ENCODE measurements at places on chromosomes 1 and 21. TPM values are rescaled to one million over a fixed set of nuclear protein-coding genes. Genes with fewer than 3 reads are reported as not detected.

- peak overlapping the region; percentile 66 for H3K27ac ChIP-seq
- DNase-seq = peak; percentile 83
- H3K27me3 ChIP-seq = no peaks in the 10 kb centered on the region
- H3K4me1 ChIP-seq = peaks cover 10% of the 10 kb centered on the region
- H3K36me3 ChIP-seq = no peaks in the 10 kb centered on the region
Observed at GRCh38 chr1:201450721-201451291, 18.2 kb downstream of the PHLDA3 start.

DNA sequence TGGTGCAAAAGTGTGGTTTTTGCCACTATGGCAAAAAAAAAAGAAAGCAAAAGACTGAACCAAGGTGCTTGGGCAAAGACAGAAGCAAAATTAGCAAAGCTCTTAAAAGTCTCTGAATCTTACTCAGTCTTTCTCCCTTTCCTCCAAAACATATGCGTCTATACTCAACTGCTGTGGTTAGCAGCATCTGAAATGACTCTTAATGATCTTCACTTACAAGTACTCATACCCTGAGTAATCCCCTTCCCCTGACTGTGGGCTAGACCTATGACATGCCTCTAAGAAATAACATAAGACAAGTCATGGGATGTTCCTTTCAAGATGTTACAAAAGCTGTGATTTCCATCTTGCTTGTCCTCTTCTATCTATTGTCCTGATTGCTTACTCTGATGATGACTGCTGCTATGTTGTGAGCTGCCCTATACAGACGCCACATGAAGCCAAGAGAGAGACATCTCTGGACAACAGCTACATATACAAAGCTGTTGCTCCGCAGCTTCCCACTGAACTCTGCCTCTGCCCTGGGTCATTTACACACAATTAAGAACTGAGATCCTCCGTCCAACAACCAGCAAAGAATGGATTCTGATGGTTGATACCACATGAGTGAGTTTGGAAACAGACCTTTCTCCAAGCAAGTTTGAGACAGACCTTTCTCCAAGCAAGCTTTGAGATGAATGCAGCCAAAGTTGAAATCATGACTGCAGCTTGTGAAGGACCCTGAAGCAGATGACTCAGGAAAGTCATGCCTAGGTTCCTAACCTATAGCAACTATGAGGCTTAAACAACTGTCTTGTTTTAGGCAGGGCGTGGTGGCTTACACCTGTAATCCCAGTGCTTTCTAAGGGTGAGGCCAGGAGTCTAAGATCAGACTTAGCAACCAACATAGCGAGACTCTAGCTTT is 55.2 kb downstream of the PUM1 start:
- no peak for DNase-seq
- H3K27ac ChIP-seq = no peak overlapping the region
- no peaks in the 10 kb centered on the region for H3K27me3 ChIP-seq

DNA sequence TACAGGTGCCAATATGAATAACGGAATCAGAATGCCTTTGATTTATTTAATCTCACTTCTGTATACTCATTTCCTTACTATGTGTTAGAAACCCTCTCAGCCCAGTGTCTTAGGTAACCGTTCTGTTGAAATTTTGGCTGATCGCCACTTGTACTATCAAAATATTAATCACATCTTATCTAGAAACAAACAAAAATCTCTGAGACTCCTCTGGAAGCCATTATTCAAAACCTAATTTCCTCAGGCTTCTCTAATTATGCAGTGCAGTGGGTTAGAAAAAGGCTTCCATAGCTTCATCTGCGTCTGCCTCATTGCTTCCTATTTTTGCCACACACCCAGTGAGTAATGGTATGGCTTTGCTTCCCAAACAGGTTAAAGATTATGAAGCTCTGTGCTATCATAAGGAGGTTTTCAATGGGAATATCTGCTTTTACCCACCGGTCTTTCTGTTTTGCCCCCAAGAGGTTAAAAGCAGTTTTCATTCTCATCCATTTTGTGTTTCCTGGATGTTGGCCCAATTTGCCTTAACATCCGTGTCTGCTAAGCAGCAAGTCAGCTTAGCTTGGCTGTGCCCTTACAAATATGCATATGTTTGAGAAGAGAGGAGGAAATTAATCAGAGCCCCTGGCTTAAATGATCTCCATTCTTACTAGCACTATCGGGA is 129.6 kb downstream of the RYR2 start:
- H3K27ac ChIP-seq = no peak overlapping the region
- H3K36me3 ChIP-seq = no peaks in the 10 kb centered on the region
- no peaks in the 10 kb centered on the region for H3K4me1 ChIP-seq
- no peaks in the 10 kb centered on the region for H3K27me3 ChIP-seq
- DNase-seq = no peak
- no peak overlapping the region for H3K4me3 ChIP-seq

DNA sequence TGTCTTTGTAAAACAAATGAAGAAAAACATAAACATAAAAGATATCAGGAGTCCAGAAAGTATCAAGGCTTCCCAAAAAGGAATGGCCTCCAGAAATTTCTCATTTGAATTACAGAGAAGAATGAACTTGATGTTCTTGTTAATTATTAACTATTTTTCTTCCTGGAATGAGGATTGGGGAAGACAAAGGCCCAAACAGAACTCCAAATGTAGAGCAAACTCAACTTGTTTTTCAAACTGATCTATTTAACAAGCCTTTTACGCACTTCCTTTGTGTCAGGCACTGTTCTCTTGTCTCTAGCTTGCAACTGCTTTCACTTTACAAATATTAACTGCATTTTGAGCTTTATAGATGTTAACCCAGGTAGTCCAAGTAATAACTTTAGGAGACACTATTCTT is 45.5 kb downstream of the LAMC2 start:
- H3K27ac ChIP-seq = no peak overlapping the region
- H3K4me1 ChIP-seq = no peaks in the 10 kb centered on the region
- H3K36me3 ChIP-seq = no peaks in the 10 kb centered on the region
- no peak overlapping the region for H3K4me3 ChIP-seq

DNA sequence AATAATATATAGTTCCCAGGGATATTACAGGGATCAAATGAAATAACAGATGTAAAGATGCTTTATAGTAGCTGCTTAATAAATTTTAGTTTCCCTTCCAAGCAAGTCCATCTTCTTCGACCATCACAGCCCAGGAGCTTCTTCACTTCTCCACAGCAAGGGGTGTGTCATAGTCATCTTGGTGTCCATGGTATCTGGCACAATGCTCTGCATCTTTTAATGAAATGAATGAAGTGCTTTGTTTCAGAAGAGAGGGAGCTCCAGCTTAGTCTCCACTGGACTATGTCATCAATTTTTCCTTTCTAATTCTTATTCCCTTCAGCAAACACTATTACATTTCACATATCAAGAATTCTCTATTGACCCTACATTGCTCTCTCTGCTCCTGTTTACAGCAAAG is 4.9 kb upstream of the MACF1 start:
- H3K27ac ChIP-seq = no peak overlapping the region
- no peak for DNase-seq
- no peaks in the 10 kb centered on the region for H3K27me3 ChIP-seq
- H3K4me1 ChIP-seq = peaks cover 11% of the 10 kb centered on the region
- no peak overlapping the region for H3K4me3 ChIP-seq
- no peaks in the 10 kb centered on the region for H3K36me3 ChIP-seq

DNA sequence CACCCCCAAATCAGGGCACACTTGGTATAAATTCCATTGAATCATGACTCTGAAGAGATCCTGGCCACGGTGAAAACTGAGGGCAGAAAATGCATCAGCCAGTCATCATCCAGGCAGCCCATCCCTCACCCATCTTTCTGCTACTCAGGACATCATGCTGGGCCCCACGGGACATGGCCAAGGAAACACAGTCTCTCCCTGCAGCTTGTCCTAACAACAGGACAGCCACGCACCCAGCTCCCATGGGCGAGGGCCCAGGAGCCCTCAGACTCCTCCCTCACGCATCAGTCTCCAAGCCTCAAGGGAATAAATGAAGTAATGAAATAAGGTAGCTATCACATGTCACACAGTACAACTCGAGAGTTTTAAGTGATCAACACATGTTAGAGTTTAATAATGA is 37.8 kb downstream of the ELK4 start:
- no peaks in the 10 kb centered on the region for H3K27me3 ChIP-seq
- H3K36me3 ChIP-seq = no peaks in the 10 kb centered on the region
- H3K4me3 ChIP-seq = no peak overlapping the region
- no peak overlapping the region for H3K27ac ChIP-seq
- no peaks in the 10 kb centered on the region for H3K4me1 ChIP-seq
- DNase-seq = no peak

GRCh38 chr1:156905651-156906050 is 12.1 kb downstream of the PEAR1 start:
- no peaks in the 10 kb centered on the region for H3K27me3 ChIP-seq
- no peak overlapping the region for H3K4me3 ChIP-seq
- DNase-seq = no peak
- no peak overlapping the region for H3K27ac ChIP-seq

- no peaks in the 10 kb centered on the region for H3K4me1 ChIP-seq
- no peaks in the 10 kb centered on the region for H3K27me3 ChIP-seq
- no peak for DNase-seq
- no peaks in the 10 kb centered on the region for H3K36me3 ChIP-seq
- H3K27ac ChIP-seq = no peak overlapping the region
Observed at GRCh38 chr1:17575797-17576518, 36.5 kb downstream of the ARHGEF10L start.

- no peaks in the 10 kb centered on the region for H3K27me3 ChIP-seq
- no peak for DNase-seq
- H3K27ac ChIP-seq = peak overlapping the region; percentile 9
- no peak overlapping the region for H3K4me3 ChIP-seq
Observed at GRCh38 chr1:28104866-28105467, 16.6 kb upstream of the EYA3 start.

Gene TMPRSS3
- total RNA-seq = not detected

Gene ACTN2
- total RNA-seq = 1.1 TPM

Gene CFHR1
- not detected for total RNA-seq

Gene PTPN7
- total RNA-seq = 0.79 TPM

Measured in uterus (tissue), 4 donors.